ENCODE measurements at places on chromosomes 2 and 18.

DNA sequence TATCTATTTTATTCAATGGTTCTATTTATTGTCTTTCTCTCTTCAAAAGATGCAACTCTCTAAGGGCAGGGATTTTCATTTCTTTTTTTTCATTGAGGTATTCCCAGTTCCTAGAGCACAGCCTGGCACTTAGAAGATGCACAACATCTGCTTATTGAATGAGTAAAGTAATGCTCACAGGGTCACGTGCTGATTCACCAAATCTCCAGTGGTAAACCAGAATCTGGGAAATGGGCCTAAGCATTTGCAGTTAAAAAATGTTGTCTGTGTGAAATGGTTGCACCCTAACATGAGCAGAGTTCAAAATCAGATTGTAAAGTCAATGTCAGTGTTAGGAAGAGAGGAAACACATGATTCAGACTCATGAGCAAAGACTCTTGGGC lies 15.8 kb downstream of the SLC8A1 start:
- no peak for DNase-seq

- no peak for DNase-seq
These were observed 49.2 kb upstream of the TGIF1 start for GRCh38 chr18:3400567-3401296.

- DNase-seq, result no peak
These were observed 196.9 kb downstream of the ANKRD30B start for GRCh38 chr18:14944838-14945237.

DNA sequence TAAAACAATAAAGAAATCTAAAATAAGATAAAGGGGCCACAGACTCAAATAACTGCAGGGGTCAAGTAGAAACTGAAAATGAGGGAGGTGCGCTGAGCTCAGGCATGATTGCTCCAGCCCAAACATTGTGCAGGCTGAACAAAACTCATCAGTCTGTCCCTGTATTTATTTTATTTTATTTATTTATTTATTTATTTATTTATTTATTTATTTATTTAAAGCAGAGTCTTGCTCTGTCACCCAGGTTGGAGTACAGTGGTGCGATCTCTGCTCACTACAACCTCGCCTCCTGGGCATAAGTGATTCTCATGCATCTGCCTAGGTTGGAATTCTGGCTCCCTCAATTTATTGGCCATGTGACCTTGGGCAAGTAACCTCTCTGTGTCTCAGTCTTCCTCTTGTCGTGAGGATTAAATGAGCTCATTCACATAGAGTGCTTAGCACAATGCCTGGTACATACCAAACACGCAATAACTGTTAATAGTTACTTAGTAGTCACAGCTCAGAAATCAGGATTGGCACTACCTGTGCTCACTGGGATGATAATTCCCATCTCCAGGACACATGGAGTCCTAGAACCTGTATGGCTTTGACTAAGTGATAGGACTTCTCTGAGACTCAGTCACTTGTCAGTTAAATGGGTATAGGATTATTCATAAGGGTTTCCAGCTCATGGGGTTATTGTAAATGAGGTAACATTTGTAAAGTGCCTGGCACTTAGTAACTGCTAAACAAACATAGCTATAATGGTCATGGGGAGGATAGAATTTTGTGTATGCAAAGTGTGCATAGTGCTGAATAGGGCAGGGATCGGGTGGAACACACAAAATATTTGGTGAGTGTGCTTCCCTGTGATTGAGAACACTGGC lies 6.0 kb downstream of the SPEG start:
- DNase-seq, result no peak

DNA sequence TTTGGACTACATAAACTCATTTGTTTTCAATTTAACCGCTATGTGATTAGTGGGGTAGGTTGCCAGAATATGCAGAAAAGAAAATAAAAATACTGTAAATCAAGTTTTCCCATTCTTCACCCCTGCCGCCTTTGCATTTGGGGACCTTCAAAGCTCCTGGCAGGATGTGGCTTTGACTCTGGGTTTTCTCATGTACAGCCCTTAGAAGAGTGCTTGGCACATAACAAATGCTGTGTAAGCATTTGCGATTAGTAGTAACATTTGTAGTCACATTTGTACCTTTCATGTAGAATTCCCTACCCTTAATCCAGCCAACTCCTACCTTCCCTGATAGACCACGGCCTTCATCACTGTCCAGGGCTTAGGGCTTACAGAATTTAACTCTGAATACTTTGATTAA lies 262.6 kb downstream of the MREG start:
- no peak for DNase-seq

- no peak for DNase-seq
These were observed 82.9 kb downstream of the TNS1 start for GRCh38 chr2:217919781-217920351.

- no peak for DNase-seq
These were observed 931.1 kb downstream of the LRP1B start for GRCh38 chr2:141199711-141200110.

DNA sequence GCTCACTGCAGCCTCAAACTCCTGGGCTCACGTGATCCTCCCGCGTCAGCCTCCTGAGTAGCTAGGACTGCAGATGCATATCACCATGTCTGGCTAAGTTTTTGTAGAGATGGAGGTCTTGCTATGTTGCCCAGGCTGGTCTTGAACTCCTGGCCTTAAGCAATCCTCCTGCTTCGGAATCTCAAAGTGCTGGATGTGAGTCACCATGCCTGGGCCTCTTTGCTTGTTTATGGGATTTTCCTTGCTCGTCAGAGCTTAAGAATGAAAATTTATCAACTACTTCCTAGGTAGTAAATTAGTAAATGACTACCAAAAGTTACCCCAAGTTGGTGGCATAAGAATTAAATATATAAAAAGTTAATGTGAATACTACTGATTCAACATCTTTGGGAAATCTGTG lies 51.0 kb downstream of the ACTR3 start:
- DNase-seq, result no peak

- no peak for DNase-seq
These were observed 65.7 kb downstream of the ACTR2 start for GRCh38 chr2:65293376-65293775.

GRCh38 chr2:160650196-160651118 lies 156.8 kb upstream of the RBMS1 start:
- DNase-seq, result no peak

DNA sequence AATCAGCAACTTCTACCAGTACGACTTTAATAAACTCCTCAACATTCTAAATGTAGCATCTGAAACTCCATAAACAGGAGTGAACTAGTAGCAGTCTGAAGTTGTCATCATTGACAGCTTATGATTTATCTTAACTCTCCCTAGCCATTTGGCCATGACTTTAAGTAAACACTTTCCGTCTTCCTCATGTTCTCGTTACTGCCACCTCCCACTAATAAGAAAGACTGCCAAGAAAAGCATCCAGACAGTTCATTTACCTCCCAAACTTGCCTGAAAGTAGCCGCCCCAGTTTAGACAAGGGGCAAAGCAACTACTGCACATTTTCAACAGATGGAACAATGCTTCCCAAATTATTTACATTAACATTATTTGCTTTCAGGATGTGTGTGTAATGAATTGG lies 287.5 kb downstream of the OSR1 start:
- DNase-seq, result no peak

- DNase-seq, result no peak
These were observed 96.6 kb upstream of the LYPD1 start for GRCh38 chr2:132766573-132766972.

- no peak for DNase-seq
These were observed 39.5 kb upstream of the ASXL3 start for GRCh38 chr18:33538418-33539042.

- no peak for DNase-seq
These were observed 292.4 kb downstream of the SS18 start for GRCh38 chr18:25798046-25798445.

GRCh38 chr18:21463718-21464117 lies 136.8 kb downstream of the ESCO1 start:
- no peak for DNase-seq

GRCh38 chr2:98087447-98088020 lies 567 bp downstream of the VWA3B start:
- no peak for DNase-seq

DNA sequence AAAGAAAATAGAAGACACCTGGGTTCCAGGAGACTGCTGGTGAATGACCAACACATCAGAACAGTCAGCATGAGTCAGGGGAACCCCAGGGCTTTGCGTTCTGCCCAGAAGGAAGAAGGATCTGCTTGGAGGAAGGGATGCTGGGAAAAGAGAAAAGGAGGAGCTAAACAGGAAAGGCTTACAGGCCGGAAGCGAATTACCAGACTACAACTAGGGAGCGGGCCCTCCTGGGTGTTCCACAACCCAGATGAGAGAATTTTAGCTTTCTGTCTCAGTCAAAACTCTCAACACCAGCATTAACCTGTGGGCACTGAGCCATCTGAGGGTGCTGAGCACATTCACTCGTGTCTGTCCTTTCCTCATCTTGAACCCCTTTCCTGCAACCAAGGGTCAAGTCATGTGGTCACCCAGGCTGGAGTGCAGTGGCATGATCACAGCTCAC lies 19.2 kb downstream of the CDC42EP3 start:
- DNase-seq, result no peak

- DNase-seq, result no peak
These were observed 762.3 kb downstream of the DCDC2C start for GRCh38 chr2:4465671-4466070.

DNA sequence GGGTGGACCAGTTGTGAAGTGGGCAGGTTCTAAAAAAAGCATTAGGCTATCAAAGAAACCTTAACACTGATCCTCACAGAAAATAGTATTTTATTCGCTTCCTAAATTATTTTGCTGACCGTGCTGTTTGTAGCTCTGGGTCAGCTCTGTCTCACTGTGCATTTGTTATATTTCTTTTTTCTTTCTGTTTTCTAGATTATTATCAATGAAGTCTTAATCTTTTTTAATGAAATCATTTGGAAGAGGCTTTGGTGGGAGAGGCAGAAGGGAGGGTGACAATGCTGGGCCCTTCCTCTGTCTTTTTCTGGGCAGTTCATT lies 213.6 kb downstream of the PTGR3 start:
- DNase-seq, result no peak

- DNase-seq, result no peak
These were observed 64.9 kb downstream of the HS1BP3 start for GRCh38 chr2:20585710-20586594.

- DNase-seq, result no peak
These were observed 423.3 kb downstream of the LPIN1 start for GRCh38 chr2:12169721-12170120.

DNA sequence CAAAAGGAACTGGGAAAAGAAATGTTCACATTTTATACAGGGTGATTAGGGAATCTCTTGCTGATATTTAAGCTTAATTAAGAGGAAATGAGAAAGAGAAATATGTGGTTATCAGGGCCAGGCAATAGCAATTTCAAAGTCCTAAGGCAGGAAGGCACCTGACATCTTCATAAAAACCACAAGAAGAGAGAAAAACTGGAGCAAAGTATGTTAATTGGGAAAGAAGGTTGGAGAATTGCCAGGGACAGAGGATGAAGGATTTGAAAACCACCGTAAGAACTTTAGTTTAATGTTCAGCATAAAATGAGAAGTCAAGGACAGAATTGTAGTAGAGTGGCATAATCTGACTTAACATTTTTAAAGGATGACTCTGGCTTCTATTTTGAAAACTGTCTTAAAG lies 691.8 kb upstream of the NRXN1 start:
- no peak for DNase-seq

DNA sequence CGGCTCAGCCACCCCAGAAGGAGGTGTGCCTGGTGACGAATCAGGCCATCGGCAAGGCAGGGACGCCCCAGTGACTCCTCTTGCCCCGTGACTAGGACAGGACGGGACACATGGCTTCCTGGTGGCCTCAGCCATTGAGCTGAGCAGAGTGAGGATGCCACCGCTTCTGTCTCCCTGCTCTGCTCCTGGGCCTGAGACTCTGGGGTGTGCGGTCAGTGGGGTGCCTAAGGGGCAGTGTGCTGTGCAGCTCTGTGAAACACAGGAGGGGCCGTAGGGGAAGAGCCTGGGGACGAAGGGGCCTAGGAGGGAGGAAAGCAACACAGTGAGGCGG lies 24.3 kb downstream of the IGFBP5 start:
- no peak for DNase-seq

GRCh38 chr18:63241760-63242159 lies 77.8 kb downstream of the BCL2 start:
- DNase-seq, result no peak

DNA sequence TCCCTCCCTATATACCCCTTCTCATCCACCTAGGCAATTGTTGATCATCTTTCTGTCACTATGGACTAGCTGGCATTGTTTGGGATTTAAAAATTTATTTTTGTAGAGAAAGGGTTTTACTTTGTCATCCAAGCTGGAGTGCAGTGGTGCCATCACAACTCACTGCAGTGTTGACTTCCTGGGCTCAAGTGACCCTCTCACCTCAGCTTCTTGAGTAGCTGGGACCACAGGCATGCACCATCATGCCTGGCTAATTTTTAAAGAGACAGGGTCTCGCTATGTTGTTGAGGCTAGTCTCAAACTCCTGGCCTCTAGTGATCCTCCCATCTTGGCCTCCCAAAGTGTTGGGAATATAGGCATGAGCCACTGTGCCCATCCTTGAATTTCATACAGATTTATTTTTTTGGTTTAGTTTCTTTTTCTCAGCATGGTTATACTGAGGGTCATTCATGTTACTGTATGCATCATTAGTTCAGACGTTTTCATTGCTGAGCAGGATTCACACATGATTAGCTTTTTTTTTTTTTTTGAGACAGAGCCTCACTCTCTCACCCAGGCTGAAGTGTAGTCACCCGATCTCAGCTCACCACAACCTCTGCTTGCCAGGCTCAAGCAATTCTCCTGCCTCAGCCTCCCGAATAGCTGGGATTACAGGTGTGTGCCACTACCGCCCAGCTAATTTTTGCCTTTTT lies 8.6 kb upstream of the PCARE start:
- no peak for DNase-seq

DNA sequence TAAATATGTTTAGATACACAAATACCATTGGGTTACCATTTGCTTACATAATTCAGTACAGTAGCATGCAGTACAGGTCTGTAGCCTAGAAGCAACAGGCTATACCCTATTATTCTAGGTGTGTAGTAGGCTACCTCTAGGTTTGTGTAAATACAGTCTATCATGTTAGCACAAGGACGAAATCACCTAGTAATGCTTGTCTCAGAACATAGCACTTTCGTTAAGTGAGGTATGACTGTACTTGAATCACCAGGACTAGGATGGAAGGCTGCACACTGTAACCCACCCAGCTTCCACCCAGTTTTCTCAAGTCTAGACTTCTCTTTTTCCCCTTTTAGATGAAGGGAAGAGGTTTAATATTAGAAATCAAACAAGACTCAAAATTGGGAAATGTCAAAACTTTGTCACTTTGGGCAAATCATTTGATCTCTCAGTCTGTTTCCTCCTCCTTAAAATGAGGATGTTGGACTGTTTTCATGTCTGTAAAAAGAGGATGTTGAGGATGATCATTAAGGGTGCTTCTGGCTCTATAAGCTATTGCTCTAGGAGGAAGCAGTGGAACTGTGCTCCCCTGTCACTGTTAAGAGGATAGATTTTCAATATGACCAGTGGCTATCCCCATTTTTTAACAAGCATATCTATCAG lies 3.7 kb upstream of the SOCS6 start:
- no peak for DNase-seq

DNA sequence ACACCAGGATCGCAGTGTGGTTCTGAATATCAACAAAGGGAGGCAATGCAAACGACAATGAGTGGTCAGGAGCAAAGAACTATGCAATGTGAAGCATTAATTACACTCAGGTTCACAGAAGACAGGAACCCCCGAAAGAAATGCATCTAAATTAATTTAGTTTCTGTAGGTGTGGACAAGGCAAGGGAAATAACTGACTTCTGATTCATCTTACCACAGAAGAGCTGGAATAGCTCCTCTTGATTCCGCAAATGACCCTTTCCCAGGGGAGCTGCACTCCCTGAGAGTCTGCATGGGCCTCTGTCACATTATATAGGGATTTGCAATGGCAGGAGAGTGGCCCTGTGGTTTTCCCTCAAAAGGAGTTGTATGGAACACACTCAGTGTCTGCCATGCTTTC lies 263.9 kb upstream of the APCDD1 start:
- DNase-seq, result no peak

All from activated T-cell treated with anti-CD3 and anti-CD28 coated beads for 1 hour (primary cell).